ENCODE measurements at places on chromosomes 2 and 18. TPM values are rescaled to one million over a fixed set of nuclear protein-coding genes. Genes with fewer than 3 reads are reported as not detected.

Gene COL3A1
- 0.27 TPM for total RNA-seq

Gene EVX2
- not detected for total RNA-seq

Gene IL1RN
- total RNA-seq: 0.42 TPM

Gene DCDC2C
- 0.36 TPM for total RNA-seq

Gene FAM124B
- not detected for total RNA-seq

Gene FOXD4L1
- 0.64 TPM for total RNA-seq

Gene AP1S3
- total RNA-seq: 25.2 TPM

Gene SF3B1
- total RNA-seq: 134 TPM

Gene SPOPL
- total RNA-seq: 8.8 TPM

Gene EVA1A
- 12.3 TPM for total RNA-seq

Gene STK39
- 16.3 TPM for total RNA-seq

Gene ANKRD62
- not detected for total RNA-seq

Measured in A549 treated with CpdA at 1 μM for 4 hours (cell line).